ENCODE measurements at places on chromosomes 7 and 10. TPM values are rescaled to one million over a fixed set of nuclear protein-coding genes. Genes with fewer than 3 reads are reported as not detected.

- DNase-seq, result no peak
These were observed 679.3 kb upstream of the IGFBP3 start for GRCh38 chr7:46600340-46600739.

DNA sequence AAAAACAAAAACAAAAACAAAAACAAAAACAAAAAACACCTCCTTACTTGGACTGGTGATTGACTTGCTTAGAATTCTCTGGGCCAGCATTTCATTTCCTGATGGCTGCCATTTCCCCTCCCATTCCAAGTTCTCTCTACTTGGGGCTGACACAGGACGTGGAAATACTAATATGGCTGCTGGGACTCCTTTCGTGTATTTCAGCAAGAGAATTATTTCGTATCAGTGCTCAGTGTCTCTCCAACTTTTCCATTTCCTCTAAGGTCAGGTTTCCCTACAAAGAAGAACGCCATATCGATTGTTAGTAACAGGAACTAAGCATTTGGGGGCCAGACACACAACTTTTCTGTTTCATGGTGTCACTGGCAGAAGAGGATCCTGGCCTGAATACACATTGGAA lies 22.5 kb upstream of the VAX1 start:
- DNase-seq, result no peak

- no peak for DNase-seq
These were observed 27.0 kb downstream of the RAPGEF5 start for GRCh38 chr7:22329816-22330524.

Gene TMEM236
- total RNA-seq, result 0.07 TPM

DNA sequence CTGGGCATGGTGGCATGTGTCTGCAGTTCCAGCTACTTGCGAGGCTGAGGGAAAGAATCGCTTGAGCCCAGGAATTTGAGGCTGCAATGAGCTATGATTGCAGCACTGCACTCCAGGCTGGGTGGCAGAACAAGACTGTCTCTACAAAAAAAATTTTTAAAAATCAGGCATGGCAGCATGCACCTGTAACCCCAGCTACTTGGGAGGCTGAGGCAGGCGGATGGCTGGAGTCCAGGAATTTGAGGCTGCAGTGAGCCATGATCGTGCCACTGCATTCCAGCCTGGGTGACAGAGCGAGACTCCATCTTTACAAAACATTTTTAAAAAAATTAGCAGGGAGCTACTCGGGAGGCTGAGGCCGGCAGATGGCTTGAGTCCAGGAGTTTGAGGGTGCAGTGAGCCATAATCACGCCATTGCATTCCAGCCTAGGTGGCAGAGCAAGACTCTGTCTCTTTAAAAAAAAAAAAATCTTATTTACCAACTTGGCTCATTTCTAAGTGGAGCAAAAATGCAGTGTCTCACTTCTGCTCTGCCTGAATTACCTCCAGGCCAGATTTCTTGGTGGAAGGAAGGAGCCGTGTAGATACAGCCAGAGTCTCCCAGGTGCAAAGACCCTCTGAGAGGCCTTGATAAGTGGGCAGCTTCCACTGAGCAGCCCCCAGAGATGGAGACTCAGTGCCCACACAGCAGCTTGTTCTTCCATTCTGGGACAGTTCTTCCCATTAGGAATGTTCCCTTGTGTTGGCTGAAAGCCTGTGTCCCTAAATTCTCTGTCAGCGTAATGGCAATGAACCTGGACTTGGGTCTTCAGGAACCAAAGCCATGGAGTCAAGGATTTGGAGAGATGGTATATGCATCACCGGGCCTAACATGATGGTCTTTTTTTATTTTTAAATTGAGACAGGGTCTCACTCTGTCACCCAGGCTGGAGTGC lies 30.0 kb downstream of the GTF2IRD1 start:
- DNase-seq, result no peak

DNA sequence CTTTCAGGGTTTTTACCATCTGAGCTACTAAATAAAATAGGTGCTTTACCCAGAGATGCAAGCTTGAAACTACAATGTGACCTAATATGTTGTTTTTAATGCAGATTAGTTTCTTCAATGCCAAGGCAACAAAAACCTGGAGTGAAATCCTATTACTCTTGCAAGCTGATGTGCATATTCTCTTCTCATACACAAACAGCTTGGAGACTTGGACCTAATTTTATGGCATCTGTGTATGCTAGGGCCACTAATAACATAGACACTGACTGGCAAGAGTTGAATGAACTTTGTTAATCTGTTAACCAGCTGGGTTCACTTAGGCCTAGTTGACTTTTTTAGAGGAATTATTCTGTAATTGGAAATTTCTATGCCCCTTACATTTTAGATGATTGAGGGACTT lies 23.4 kb upstream of the SMIM30 start:
- no peak for DNase-seq

DNA sequence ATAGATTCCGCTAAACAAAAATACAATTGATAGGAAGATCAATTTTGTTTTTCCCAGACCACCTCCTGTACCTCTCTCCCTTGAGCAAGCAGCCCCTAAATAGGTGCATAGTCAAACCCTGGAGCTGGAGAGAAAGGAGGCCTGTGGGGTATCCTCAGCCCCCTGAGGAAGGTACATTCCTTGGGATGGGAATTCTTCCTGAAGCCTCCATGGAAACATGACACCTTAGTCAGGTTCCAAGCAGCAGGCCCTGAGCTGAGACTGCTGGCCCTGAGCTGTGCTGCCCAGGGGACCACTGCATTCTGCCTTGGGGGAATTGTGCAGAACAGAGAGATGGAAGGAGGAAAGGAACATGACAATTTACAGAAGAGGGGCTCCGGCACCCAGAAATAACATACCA lies 7.4 kb downstream of the HNRNPF start:
- peak; percentile 28 for DNase-seq

Gene OR2A1
- not detected for total RNA-seq

Gene AOC1
- not detected for total RNA-seq

Gene ATRNL1
- 35.9 TPM for total RNA-seq

Gene LRRC18
- total RNA-seq, result not detected

GRCh38 chr7:102473271-102473991 lies 5.3 kb downstream of the POLR2J start:
- peak; percentile 16 for DNase-seq

DNA sequence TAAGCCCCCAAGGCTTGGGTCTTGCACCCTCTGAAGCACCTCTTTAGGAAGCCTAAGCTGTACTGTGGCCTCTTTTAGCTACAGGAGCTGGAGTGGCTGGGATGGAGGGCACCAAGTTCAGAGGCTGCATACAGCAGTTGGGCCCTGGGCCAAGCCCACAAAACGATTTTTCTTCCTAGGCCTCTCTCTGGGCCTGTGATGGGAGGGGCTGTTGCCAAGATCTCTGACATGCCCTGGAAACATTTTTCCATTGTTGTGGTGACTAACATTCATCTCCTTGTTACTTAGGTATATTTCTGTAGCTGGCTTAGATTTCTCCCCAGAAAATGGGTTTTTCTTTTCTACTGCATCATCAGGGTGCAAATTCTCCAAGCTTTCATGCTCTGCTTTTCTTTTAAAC lies 375.7 kb upstream of the NPSR1 start:
- no peak for DNase-seq
